ENCODE measurements at places on chromosomes 2 and 18. TPM values are rescaled to one million over a fixed set of nuclear protein-coding genes. Genes with fewer than 3 reads are reported as not detected.

PRKAG3 gene
- total RNA-seq, result not detected

INHA gene
- total RNA-seq, result not detected

ADGRF3 gene
- 3.4 TPM for total RNA-seq

LONRF2 gene
- total RNA-seq, result 0.23 TPM

TMEM178A gene
- not detected for total RNA-seq

RNF152 gene
- 0.92 TPM for total RNA-seq

FAM237A gene
- not detected for total RNA-seq

IL1R2 gene
- total RNA-seq, result 1.6 TPM

SLC8A1 gene
- total RNA-seq, result 3.4 TPM

FAM124B gene
- total RNA-seq, result 0.64 TPM

ATP6V1B1 gene
- total RNA-seq, result not detected

PSMD1 gene
- 200 TPM for total RNA-seq

AMER3 gene
- total RNA-seq, result not detected

GNLY gene
- 54.1 TPM for total RNA-seq

TTC39C gene
- 28.8 TPM for total RNA-seq

GDF7 gene
- 0.26 TPM for total RNA-seq

UGT1A4 gene
- total RNA-seq, result not detected

NUP35 gene
- total RNA-seq, result 44.0 TPM

EIF2AK2 gene
- total RNA-seq, result 44.5 TPM

L3MBTL4 gene
- total RNA-seq, result 0.26 TPM

SAP130 gene
- total RNA-seq, result 29.8 TPM

HOXD1 gene
- total RNA-seq, result not detected

LAMA3 gene
- total RNA-seq, result not detected

CROCC2 gene
- not detected for total RNA-seq

CASP10 gene
- total RNA-seq, result 12.7 TPM

ACVR1C gene
- total RNA-seq, result 0.98 TPM

FARSB gene
- 57.4 TPM for total RNA-seq

DNA sequence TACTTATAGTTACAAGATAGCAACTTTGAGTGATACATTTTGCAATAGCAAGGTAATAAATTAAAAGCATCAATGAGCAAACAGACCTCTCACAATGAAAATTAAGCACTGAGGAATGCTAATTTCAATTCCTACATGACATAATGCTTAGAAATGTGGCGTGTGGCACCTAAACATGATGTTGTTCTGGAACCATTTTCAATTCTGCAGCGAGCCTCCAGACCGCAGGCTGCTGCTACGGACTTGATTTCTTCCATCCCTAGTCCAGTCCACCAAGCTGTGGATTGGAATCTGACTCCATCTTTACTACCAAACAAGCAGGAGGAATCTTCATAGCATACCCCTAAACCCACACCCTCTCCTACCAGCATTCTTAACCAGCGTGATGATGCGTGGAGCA is 58.7 kb upstream of the ZNF397 start:
- no peak for DNase-seq

GRCh38 chr2:118065921-118066511 is 22.3 kb upstream of the INSIG2 start:
- no peak for DNase-seq

- DNase-seq, result no peak
These were observed 23.5 kb downstream of the TMEM37 start for GRCh38 chr2:119455066-119455718.

GRCh38 chr2:166181813-166182154 is 54.0 kb upstream of the SCN1A start:
- no peak for DNase-seq

DNA sequence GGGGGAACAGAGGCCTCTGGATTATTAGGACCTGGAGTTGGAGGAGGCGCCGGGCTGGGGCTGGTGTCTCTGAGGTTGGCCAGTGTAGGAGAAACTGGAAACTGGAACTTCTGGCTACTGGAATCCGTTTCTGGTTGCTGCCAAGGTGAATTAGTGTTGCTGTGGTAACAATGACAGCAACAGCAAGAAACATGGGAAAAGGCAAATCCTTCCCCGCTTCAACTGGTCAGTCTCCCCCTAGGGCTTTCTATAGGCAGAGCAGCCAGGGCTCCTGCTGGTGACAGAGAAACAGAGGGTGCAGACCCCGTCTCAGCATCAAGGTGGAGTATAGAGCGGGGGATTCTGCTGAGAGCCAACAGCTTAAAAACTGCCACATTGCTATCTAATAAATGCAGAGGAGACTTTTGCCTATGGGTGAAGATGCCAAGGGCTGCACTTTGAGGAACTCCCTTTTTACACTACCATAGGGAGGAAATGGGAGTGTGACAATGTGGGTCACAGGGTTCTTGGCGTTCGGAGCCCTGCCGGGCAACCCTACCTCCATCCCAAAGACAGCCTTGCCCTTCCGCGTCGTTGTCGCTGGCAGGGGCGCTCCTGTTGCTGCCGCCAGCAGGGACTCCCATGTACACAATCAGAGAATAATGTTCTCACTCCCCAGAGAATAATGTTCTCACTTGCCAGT is 81.4 kb upstream of the CABLES1 start:
- no peak for DNase-seq

GRCh38 chr2:3033315-3033714 is 344.3 kb downstream of the EIPR1 start:
- DNase-seq, result no peak

GRCh38 chr18:73791081-73791480 is 356.6 kb downstream of the FBXO15 start:
- no peak for DNase-seq

- DNase-seq, result no peak
These were observed 14.1 kb upstream of the ZDBF2 start for GRCh38 chr2:206260188-206261012.

- no peak for DNase-seq
These were observed 50.4 kb downstream of the MRO start for GRCh38 chr18:50769463-50769862.

DNA sequence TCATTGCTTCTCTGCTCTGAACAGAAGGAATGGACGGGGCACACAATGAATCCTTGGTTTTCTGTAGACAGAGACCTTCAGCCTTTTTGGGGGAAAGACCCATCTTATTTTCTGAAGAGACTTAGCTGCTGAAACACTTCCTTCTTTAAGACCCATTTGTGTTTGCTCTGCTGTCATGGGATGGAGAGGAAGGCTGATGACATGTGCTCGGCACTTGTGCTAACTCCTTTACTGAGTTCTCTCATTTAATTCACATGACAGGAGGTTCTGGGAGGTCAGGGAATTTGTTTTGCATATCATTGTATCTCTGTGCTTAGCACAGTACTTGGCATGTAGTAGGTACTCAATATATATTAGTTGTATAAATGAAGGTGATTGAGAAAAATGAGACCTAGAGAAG is 39.0 kb downstream of the OXER1 start:
- no peak for DNase-seq

DNA sequence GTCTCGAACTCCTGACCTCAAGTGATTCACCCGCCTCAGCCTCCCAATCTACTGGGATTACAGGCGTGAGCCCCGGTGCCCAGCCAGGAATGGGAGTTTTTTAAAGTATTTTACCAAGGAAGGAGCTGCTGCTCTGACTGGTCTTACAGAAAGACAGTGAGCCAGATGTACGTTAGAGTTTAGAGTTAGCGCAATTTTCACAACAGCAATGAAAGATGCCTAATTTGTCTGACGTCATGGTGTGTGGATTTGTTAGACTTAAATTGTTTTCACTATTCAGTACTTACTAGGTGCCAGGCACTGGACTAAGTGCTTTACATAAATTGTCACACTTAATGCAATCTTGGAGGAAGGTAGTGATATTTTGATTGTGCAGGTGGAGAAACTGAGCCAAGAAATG is 12.4 kb upstream of the RPL37A start:
- no peak for DNase-seq

DNA sequence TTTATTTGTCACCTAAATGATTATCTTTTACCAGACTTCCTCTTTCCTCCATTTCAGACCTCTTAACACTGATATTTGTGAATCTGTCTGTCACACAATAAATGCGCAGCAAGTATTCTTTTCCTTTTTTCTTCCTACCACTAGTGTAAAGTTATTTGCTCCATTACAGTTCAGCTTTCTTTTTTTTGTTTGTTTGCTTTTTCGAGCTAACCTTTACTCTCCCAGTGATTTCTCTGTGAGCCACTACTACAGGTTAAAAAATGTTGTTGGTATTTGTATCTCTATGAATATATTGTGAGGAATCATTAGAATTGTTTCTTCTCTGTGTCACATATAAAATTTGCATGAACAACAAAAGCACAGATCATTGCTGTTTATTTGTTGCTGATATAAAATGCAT is 854.0 kb upstream of the GCFC2 start:
- no peak for DNase-seq

- DNase-seq, result no peak
These were observed 13.1 kb upstream of the SNTG2 start for GRCh38 chr2:937530-937929.

DNA sequence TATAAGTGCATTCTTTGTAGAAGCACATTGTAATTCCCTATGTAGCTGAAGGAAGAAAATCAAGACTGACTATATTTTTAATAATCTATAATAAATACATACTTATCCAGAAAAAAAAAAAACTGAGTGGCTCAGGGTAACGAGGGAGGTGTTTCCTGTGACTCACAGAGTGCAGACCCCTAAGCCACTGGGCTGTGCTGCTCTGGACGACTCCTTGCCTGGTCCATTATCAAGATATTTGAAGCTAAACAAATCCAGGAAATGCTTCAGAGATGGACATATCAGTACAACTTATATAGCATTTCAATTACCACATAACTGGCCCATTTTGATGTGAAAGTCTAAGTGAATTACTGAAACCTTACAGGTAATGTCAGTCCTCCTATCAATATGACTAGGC is 80.6 kb downstream of the PIGN start:
- DNase-seq, result no peak

- DNase-seq, result no peak
These were observed 21.8 kb upstream of the GLS start for GRCh38 chr2:190858817-190859216.

- DNase-seq, result no peak
These were observed 77.6 kb downstream of the AP1S3 start for GRCh38 chr2:223759569-223760430.

- no peak for DNase-seq
These were observed 1443.0 kb upstream of the LRRTM1 start for GRCh38 chr2:81747481-81748070.

GRCh38 chr2:201403880-201404279 is 46.7 kb upstream of the FLACC1 start:
- no peak for DNase-seq

- no peak for DNase-seq
These were observed 44.4 kb downstream of the EN1 start for GRCh38 chr2:118803012-118803411.

GRCh38 chr18:58037163-58037562 is 6.9 kb upstream of the NEDD4L start:
- DNase-seq, result no peak

- DNase-seq, result peak; percentile 49
These were observed 33.3 kb upstream of the RMP24 start for GRCh38 chr18:35939138-35939537.

GRCh38 chr18:3493501-3494244 is 43.7 kb downstream of the TGIF1 start:
- DNase-seq, result no peak

DNA sequence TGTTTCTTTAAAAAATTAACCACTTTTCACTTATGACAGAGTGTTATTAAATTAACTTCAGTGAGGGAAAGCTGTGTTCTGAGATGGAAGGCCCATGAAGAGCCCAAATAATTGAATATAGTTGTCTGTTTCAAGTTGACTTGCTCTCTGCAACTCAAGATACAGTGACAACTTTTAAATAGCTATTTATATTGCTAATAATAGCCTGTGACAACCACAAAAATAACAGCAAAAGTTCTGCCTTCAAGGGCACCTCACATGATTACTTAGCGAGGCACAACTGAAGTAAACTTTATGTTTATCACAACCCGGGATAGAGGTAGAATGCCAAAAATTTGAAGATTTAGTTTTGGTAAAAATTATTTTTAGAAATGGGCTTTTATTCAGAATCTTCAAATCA is 167.3 kb upstream of the SCN7A start:
- DNase-seq, result no peak

- no peak for DNase-seq
These were observed 9.6 kb downstream of the IRS1 start for GRCh38 chr2:226790011-226790410.

- DNase-seq, result no peak
These were observed 35.1 kb downstream of the GALM start for GRCh38 chr2:38700881-38701458.

DNA sequence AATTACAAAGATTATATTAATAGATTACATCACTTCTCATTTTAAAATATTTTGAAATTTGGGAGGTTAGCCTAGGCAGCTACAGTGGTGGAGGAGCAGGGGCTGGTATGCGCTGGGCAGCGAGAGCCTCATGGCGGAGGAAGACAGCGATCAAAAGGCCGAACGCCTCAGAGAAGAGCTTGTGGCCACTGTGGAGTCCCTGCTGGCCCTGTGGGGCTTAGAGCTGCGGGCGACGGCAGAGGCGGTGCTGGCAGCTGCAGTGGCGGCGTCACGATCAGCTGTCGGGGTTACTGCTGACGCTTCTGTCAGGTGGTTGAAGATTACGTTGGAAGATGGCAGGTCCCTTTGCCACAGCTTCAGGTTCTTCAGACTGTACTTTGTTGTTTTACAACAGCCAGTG is 87.4 kb downstream of the ROCK2 start:
- no peak for DNase-seq

GRCh38 chr2:434625-435024 is 146.7 kb upstream of the ALKAL2 start:
- no peak for DNase-seq

- DNase-seq, result no peak
These were observed 11.4 kb downstream of the REG1A start for GRCh38 chr2:79131687-79132086.

- no peak for DNase-seq
These were observed 126.8 kb downstream of the PXDN start for GRCh38 chr2:1617425-1618021.

- DNase-seq, result no peak
These were observed 385.6 kb upstream of the ID2 start for GRCh38 chr2:8296306-8296705.

DNA sequence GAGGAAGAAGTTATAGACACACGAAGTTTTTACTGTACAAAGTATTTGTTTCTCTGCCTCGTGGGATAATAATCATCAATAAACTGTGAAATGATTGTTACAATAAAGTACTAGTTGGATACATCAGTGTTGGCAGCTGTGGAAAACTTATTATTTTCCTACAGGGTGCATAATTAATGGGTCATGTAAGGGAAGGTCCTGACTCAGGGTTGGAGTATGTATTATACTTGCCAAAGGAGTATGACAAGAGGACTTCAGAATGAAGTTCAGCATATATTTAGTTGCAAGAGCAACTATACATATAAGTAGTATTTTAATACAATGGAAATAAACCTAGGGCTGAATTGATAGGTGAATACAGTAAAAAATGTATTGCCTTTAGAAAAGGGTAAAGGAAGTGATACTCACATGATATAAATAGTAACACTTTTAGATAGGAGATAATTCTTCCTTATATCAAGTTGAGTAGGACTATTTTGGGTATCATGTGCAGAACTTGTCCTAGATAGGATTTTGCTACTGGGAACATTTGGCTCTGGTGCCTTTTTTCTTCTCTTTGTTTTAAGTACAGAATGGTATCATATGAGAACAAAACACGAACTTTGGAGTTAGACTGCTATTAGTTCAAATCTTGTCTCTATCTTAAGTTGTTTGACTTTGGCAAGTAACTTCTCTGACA is 79.1 kb downstream of the PLCL1 start:
- no peak for DNase-seq

Data from activated CD4-positive, alpha-beta T cell treated with anti-CD3 and anti-CD28 coated beads, Interleukin-2, amount 10 ng/mL, durations not matched to agents 24 days and 14 days (primary cell).